ENCODE measurements at places on chromosomes 12 and 14. TPM values are rescaled to one million over a fixed set of nuclear protein-coding genes. Genes with fewer than 3 reads are reported as not detected.

The CMA1 gene
- total RNA-seq = not detected

The CCDC184 gene
- total RNA-seq = 36.2 TPM

DNA sequence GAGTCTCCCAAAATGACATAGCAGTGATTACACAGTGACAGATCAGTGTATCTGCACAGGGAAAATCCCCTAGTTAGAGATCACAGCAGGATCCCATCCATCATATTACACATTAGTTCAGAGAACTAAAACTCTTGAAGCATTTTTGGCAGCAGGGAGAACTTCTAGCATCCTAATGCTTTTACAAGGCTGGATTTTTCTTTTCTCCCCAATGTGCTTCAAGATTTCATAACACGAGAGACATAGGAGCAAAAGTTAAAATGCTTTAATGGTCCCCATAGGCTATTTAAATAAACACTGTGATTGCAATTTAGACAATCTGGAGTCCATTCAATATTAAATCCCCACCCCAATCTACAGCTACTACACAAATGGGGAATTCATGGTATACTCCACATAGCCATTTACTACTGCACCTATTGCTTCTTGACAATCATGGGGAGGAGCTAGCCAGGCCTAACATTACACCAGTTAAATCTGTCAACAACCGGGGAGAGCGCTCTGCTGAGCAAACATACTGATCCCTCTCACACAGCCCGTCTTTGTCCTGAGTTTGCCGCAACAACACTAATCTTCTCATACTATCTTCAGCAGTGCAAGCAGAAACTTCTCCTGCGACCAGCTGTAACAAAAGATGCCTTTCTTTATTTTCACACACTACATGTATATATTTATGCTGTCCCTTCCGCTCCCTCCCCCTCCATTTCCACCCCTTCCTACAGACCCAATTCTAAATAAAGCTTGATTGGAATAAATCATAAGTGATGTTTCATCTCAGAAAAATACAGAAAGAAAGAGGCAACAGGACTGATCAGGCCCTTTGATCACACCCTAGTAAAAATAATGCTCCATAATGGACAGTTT is 120.3 kb upstream of the SOX5 start:
- no peaks in the 10 kb centered on the region for H3K36me3 ChIP-seq
- DNase-seq = no peak
- H3K27me3 ChIP-seq = peaks cover 4% of the 10 kb centered on the region
- H3K4me3 ChIP-seq = peak overlapping the region; percentile 4
- peak overlapping the region; percentile 8 for H3K27ac ChIP-seq
- peaks cover 7% of the 10 kb centered on the region for H3K4me1 ChIP-seq

DNA sequence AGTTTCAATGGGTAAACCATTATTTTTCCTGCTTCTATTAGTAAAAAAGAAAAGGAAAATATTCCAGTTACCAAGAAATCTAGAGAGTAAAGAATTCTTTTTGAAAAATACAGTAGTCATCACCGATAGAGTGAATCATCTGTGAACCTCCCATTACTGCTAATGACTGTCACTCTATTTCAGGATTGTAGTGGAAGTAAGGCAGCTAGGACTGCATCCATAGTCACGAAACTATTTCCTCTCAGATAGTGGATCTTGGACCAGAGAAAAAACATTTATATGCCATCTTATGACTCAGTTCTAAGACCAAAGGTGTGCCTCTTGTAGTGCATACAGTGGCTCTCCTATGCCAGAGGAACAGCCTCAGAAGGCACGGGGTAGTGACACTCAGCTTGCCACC is 173.9 kb upstream of the PLEKHA5 start:
- no peaks in the 10 kb centered on the region for H3K36me3 ChIP-seq
- no peaks in the 10 kb centered on the region for H3K27me3 ChIP-seq
- no peak overlapping the region for H3K4me3 ChIP-seq
- DNase-seq = no peak
- H3K4me1 ChIP-seq = peaks cover 22% of the 10 kb centered on the region

DNA sequence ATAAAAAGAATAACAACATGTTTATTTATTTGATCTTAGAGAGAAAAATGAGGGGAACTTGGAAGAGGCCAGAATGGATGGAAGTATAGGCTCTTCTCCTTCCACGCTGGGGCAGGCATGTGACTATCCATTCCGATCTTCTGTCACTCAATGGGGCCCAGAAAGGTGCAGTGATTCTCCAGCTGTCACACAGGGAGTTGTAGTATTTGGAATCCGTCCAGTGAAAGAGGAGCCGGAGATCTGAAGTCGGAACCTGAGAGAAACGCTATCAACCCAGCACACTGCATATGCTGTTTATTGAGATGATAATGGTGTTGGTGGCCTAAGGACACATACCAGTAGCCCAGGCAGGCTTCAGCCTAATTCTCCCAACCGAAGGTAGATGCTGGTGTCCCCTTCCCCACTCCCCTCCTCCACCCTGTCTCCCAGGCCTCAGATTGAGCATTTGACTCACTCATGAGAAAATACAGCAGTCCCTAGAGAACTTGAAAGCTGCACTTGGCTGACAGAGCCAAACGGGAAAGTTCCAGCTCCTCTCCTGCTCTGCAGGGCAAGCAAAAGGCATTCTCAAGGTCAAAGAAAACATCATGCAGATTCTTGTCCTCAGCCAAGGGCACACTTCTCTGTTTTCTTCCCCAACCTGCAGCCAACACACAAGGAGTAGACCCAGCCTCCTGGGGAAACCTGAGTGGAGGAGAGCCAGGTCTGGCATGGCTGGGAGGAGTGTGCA is 100.4 kb downstream of the IRF2BPL start:
- peaks cover 60% of the 10 kb centered on the region for H3K4me1 ChIP-seq
- peaks cover 10% of the 10 kb centered on the region for H3K27me3 ChIP-seq
- peak overlapping the region; percentile 30 for H3K4me3 ChIP-seq
- H3K27ac ChIP-seq = no peak overlapping the region

- H3K27ac ChIP-seq = no peak overlapping the region
- no peak for DNase-seq
- H3K27me3 ChIP-seq = peaks cover 4% of the 10 kb centered on the region
- H3K36me3 ChIP-seq = no peaks in the 10 kb centered on the region
- peaks cover 22% of the 10 kb centered on the region for H3K4me1 ChIP-seq
These were observed 15.6 kb downstream of the ACVRL1 start for GRCh38 chr12:51922762-51923505.

DNA sequence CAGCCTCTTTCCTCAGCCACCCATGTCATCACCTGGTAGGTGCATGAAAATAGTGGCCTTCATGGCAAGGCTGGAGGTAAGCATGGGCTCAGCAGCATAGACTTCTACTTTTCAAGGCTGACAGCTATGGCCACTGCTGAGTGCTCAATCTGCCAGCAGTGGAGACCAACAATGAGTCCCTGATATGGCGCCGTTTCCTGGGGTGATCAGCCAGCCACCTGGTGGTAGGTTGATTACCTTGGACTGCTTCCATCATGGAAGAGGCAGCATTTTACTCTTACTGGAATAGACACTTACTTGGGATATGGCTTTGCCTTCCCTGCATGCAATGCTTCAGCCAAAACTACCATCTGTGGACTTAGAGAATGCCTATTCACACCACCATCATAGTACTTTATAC is 39.5 kb upstream of the USP44 start:
- no peaks in the 10 kb centered on the region for H3K4me1 ChIP-seq
- no peaks in the 10 kb centered on the region for H3K36me3 ChIP-seq
- H3K27me3 ChIP-seq = no peaks in the 10 kb centered on the region
- H3K27ac ChIP-seq = no peak overlapping the region
- no peak for DNase-seq

DNA sequence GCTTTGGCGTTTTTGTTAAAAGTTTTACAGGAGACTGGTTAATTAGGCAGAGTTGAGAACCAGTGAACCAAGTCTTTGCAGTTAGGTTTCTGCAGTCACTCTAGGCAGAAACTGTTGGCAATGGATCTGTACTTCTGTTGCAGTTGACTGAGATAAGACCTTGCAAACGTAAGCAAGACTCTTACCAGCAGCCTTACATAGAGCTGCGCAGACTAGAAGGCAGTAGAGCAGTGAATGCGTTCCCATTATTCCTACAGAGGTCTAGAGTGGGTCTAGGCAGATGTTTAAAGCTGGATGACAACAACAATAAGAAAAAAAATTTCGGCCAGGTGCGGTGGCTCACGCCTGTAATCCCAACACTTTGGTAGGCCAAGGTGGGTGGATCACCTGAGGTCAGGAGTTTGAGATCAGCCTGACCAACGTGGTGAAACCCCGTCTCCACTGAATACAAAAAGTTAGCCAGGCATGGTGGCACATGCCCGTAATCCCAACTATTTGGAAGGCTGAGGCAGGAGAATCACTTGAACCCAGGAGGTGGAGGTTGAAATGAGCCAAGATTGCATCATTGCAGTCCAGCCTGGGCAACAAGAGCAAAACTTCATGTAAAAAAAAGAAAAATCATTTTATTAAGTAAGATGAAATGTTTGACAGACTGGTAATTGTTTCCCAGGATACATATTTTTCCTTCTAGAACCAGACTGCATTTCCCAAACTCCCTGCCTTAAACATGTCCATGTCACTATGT is 12.3 kb downstream of the RNASE9 start:
- H3K4me1 ChIP-seq = no peaks in the 10 kb centered on the region
- H3K27ac ChIP-seq = no peak overlapping the region
- no peak overlapping the region for H3K4me3 ChIP-seq
- H3K27me3 ChIP-seq = no peaks in the 10 kb centered on the region

Data from glutamatergic neuron (in vitro differentiated cells).